ENCODE measurements at places on chromosomes 7 and 10.

DNA sequence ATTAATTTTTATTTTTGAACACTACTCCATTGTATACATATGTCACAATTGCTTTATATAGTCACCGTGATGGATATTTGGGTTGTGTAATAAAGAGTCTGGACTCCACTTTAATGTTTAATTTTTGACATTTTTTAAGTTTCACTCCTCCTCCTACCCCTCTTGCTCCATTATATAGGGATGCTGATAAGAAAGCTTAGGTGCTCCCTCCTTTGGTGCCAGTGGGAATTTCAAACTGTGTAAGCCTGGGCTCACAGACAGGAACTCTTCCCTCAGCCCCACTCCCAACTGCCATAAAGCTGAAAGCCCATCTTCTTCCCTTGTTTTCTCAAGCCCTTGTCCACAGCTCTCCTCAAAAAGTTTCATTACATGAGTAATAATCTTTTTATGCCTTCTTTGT lies 47.6 kb downstream of the TWIST1 start:
- DNase-seq, result no peak

- no peak for DNase-seq
These were observed 775.1 kb downstream of the GATA3 start for GRCh38 chr10:8829592-8829991.

- DNase-seq, result peak; percentile 90
These were observed 82.7 kb downstream of the SPAG6 start for GRCh38 chr10:22427890-22428571.

GRCh38 chr7:158321936-158322615 lies 265.5 kb downstream of the PTPRN2 start:
- DNase-seq, result no peak

GRCh38 chr10:112460366-112460765 lies 13.4 kb downstream of the VTI1A start:
- no peak for DNase-seq

DNA sequence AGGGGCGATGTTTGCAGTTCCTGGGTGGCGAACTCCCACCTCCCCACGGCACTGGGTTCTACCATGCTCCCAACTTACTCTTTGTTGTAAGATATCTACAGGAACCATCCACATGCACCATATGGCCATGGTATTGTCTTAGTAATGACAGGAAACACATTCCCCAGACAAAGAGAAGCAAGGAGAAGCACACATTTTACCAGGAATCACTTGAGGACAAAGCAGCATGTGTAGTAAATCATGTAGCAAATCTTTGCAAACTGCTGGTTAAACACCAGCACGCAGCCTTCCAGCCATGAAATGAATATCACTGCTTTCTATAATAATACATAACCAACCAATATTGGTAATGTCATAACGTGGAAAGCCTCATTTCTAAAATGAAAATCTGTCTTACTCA lies 101.2 kb downstream of the NRP1 start:
- DNase-seq, result no peak

GRCh38 chr10:8534891-8535290 lies 480.4 kb downstream of the GATA3 start:
- DNase-seq, result no peak

DNA sequence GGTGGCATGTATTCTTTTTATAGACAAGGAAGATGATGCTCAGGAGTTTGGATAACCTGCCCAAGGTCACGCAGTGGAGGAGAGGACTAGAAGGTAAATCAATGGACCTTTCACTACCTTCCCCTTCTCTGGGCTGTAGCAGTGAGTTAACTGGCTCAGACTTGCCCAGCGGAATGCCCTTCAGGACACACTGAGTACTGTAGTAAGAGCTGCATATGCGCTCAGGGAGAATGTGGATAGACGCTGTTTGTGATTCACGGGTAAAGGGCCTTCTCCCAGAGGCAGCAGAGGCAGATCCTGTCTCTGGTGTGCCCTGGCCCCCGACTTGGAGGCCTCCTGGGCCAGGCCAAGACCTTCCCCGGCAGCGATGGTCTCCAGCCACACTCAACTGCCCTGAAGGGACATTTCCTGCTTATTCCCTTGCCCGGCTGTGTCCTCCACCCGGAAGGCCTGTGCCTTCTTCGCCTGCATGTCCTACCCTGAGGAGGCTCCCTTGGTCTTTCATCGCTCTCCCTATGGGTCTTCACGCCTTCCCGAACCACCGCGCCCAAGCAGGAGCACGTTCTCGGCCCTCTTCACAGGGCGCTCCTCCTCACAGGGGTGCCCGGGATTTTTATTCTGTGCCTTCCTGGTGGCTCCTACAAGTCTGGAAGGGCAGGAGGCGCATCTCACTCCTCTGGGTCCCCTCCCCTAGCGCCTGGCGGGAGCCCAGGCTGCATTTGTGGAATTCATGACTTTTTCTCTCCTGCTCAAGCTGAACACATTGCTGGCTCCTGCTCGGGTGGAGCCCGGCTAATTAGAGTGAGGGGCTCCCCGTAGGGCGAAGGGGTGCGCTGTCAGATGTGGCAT lies 1.8 kb upstream of the IKZF1 start:
- DNase-seq, result no peak

GRCh38 chr7:26185131-26185843 lies 15.3 kb downstream of the HNRNPA2B1 start:
- DNase-seq, result no peak

DNA sequence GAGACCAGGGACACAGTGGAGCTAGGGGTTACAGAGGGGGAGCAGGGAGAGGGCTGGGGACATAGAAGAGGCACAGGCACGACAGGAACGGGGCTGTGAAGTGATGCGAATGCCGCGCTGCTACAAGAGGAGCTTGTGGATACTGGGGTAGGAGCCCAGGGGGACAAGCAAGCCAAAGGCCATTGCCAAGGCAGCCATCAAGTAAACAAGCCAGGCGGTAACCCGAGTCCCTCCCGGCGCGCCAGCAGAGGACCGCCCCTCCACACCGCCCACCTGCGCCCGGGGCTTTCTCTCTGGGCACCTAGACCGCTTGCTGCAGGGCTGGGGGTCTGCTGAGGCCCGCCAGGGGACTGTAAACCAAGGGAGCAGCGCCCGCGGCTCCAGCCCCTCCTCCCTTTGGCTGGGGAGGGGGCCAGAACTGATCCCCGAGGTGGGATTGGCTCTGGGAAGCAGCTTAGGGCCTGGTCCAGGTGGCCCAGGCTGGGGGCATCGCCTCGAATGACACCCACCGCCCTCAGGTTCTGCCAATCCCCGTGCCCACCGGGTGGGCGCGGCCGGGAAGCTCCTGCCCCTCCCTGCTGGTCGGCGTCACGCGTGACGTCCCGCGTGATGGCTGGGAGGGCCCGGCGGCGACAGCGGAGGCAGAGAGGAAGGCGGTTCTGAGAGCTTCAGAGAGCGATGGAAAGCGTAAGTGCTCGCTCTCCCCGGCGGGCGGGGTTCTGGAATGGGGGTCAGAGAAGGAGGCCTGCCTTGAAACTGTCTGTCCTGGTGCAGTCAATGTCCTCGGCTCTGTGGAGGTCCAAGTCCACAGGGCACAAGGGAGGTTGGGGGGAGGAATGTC lies 982 bp downstream of the SFXN3 start:
- no peak for DNase-seq

DNA sequence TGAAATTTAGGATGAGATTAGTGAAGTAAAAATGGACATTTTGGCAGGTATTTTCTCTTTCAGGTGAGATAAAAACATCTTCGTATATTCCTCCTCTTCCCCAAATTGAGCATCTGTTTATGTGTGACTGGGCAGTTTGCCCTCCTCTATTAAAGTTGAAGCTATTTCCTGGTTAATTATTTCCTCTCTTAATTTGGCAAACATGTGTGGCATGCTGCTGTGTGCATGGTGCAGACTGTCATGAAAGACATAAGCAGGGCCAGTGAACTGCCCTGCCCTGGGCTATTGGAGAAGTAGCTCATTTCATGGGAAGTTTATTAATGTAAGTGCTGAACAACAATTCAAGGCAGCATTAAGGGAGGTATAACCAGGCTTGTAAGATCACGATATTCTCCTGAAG lies 52.6 kb downstream of the EVX1 start:
- no peak for DNase-seq

DNA sequence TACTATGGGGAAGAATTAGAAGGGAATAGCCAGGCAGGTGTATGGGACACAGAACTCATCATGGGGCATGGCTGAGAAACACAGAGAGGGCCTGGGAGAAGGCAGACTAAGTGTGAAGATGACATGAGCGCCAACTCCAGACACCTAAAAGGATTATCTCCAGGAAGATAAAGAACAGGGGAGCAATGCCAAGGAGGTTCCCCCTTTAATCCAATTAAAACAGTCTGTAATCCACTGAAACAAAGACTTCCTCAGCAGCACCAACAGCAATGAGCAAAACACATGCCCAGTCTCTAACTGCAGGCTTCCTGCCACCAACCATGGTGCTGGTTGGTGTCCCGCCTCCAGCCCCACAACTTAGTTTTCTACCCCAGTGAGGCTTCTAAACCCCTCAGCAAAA lies 108.9 kb downstream of the GRID1 start:
- no peak for DNase-seq

DNA sequence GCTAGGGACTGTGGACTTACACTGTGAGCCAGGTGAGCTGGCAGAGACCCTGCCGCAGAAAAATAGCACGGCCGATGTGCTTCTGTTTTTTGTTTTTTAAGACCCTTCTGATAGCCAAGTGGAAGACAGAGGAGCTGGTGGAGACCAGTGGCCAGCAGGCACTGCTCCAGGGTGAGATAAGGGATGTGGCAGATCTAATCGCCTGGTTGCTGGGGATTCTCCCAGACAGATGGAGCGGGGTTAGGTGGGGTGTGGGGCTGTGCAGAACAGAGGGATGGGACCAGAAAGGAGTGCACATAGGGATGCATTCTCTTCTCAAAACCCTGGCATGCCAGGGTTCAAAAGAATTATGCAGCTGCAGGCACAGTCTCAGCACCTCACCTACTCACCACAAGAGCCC lies 82.2 kb downstream of the VOPP1 start:
- no peak for DNase-seq

DNA sequence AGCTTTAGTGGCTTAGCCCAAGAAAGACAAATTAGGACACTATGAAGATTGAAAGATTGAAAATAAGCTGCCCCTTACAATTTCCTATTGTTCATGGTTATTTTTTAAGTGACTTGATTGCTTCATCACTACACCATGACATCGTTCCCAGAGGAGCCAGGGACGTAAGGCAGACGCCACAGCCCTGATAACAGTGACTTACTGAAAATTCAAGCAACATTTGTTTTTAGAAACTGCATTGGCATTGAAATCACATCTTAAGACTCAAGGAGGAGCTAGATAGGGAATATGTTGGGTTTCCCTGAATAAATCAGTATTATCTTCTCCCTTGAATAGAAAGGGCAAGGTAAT lies 38.7 kb upstream of the ANK3 start:
- DNase-seq, result no peak

GRCh38 chr7:25789701-25790640 lies 362.0 kb upstream of the NFE2L3 start:
- DNase-seq, result no peak

- no peak for DNase-seq
These were observed 24.3 kb upstream of the LARP4B start for GRCh38 chr10:955820-956217.

GRCh38 chr7:87875151-87876039 lies 765 bp downstream of the SLC25A40 start:
- no peak for DNase-seq

- no peak for DNase-seq
These were observed 230.0 kb downstream of the PHF14 start for GRCh38 chr7:11203683-11204082.

- no peak for DNase-seq
These were observed 58.5 kb downstream of the PDZD8 start for GRCh38 chr10:117316701-117317100.

DNA sequence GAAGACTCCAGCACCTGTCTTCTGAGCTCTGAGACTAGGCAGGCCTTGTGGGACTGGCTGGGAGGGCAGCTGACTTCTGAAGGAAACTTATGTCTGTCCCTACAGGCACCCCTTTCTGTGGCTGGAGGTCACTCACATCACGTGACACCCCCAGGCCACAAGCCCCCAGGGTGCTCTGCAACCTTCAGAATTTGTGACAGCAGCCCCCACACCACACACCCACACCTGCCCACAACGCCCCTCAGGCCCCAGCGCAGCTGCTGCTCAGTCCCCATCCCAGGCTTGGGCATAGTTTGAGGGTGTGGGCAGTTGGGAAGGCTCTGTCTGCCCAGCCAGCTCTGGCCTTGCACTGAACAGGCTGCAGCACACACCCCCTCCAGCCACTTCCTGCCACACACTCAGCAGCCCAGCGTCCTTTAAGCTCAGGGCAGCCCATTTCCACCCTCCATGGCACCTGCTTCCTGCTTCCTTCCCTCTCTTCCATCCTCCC lies 80.0 kb upstream of the UNC5B start:
- DNase-seq, result no peak

DNA sequence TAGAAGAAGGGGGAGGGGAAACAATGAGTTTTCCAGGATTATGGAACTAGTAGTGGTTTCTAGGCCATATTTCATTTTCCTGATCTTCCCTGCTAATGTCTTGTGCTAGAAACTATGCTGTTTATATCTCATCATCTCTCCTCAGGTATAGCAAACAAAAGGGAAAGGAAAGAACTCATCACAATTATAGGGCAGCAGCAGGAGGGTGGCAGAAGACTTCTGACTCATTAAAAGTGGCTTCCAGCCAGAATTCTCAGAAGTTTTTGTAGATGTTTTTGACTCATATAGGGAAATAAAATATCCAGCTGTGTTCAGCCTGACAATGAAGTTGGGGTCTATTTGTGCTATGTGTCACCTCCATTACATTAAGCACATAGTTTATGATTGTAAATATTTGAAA lies 6.5 kb downstream of the AHR start:
- DNase-seq, result peak; percentile 71

All from skeletal muscle cell (primary cell).